NCI-H2081 treated with DMSO at 0.1 percent for 48 hours (cell line): ENCODE measurements at places on chromosomes 2 and 18.

DNA sequence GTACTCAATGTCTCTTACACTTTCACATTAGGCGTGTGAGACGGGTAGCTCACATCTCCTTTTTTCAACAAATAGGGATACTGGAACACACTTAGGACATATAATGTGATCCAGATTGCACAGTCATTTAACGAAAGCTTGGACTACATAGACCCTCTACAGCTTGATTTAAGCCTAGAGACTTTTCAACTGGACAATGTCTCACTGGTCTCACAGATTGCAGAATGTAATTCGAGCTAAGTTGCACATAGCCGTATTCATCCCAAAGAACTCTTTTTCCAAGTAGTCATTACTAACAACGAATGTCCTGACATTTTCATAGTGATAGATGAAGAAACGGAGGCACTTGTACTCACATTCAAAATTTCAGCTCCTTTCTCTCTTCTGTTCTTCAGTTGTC is 612.1 kb downstream of the ZEB2 start:
- DNase-seq, result no peak

DNA sequence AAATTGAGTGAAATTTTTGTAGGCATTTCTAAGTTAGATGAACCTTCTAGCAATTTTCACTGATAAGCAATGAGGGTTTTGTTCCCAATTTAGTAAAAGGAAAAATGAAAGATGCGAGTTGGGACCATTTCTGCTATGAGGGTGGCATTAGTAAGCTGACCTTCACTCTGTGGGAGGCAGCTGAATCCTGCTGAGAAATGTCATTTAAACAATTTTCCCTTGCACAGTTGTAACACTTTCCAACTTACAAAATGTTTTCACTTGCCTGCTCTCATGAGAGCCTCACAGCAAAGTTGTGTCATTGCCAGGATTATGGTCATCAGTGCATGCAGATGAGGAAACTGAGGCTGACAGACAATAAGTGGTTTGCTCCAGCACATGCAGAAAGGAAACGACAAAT is 527.7 kb downstream of the TNS1 start:
- DNase-seq, result no peak

- DNase-seq, result no peak
Observed at GRCh38 chr2:196990788-196991461, 64.4 kb upstream of the PGAP1 start.

DNA sequence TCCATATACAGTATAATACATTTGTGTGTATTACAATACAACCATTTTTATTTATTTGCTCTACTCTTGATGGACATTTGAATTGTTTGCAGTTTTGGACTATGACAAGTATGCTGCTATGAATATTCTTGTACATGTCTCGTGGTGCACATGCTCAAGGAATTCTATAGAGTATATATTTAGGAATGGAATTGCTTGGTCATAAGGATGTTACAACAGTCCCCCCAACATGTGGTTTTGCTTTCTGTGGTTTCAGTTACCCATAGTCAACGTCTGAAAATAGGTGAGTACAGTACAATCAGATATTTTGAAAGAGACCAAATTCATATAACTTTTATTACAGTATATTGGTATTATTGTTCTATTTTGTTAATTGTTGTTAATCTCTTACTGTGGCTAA is 24.1 kb upstream of the PLEKHM3 start:
- no peak for DNase-seq

DNA sequence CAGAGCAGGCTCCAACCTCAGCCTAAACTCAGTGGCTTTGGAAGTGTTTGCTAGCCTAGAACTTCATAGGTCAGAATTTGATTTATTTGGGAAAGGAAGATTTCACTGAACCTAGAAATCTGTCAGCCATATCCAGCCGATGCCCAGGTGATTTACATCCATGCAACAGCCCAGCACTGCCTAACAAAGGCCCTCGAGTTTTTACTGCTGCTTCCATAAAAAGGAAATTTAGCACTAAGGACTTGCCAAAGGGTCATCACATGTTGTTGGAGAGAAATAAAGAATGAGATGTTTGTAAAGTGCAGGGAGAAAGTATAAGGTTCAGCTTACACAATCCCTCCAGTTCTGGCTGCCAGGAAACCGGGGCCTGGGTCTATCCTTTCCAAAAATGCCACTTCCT is 614.2 kb downstream of the BCL11A start:
- DNase-seq, result no peak

DNA sequence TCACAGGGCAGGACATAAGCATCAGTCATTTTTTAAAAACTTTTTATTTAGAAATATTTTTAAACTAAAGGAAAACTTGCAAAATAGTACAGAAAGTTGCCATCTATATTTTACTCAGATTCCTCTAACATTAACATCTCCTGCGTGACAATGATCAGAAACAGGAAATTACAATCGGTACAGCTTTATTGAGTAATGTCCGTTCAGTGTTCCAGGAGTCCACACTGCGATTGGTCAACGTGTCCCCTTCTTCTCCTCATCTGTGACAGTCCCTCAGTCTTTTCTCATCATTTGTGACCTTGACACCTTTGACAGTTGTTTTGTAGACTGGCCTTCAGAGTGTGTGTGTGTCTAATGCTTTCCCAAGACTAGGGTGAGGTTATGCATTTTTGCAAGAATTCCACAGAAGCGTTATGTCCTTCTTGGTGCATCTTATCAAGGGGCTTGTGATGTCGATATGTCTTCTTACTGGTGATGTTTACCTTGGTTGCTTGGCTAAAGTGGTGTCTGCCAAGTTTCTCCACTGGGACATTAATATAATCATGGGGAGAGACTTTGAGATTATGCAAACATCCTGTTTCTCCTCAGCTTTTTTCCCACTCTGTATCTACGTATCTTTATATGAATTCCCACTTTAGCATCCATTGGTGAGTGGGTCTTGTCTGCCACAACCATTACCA is 21.4 kb upstream of the TMEM177 start:
- DNase-seq, result no peak

DNA sequence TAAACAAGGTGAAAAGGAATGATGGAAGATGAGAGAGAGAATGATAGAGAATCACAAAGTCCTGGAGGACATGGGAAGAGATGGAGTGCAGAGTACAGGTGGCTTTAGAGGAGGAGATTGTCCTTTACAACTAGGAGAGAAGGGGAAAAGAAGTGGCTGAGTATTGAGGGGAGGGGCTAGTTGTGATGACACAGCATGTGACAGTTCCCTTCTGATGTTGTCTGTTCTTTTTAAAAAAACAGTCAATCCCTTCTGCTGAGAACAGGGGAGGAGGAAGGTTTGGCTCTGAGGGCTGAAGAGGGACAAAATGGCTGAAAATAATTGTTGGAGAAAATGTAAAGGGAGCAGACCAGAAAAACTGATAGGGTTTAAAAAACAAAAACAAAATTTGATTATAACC is 44.0 kb downstream of the STEAP3 start:
- no peak for DNase-seq

GRCh38 chr2:198279026-198279425 is 474.6 kb downstream of the PLCL1 start:
- no peak for DNase-seq

DNA sequence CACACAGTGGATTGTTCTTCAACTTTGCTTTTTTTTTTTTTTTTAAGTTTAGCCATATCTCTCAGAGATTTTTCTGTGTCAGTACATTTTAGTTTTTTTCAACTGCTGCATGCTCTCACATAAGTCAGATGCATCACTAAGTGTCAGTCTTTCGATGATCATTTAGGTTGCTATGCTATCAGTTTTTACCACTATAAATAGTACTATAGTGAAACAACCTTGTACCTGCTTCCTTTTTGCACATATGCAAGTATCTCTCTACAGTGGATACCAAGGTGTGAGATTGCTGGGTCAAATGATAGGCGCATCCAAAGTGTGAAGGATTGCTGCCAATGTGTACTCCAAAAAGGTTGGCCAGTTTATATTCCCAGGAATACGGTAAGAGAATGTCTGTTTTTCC is 33.5 kb upstream of the MAP4K3 start:
- DNase-seq, result no peak

GRCh38 chr2:134233728-134234136 is 20.1 kb upstream of the MGAT5 start:
- DNase-seq, result no peak

GRCh38 chr2:169285531-169286235 is 76.7 kb downstream of the LRP2 start:
- no peak for DNase-seq
